Bladder microvascular endothelial cell (primary cell): ENCODE measurements at places on chromosomes 4 and X. TPM values are rescaled to one million over a fixed set of nuclear protein-coding genes. Genes with fewer than 3 reads are reported as not detected.

MAMLD1 gene
- total RNA-seq, result 0.32 and 1.5 TPM in 2 replicates

UGT8 gene
- not detected in 2 replicates for total RNA-seq

RHOXF2B gene
- total RNA-seq, result not detected in 2 replicates

FAM241A gene
- 13.6 and 19.1 TPM in 2 replicates for total RNA-seq

USP26 gene
- not detected in 2 replicates for total RNA-seq
